NCI-H446 (cell line): ENCODE measurements at places on chromosomes 7 and 10.

- DNase-seq, result peak; percentile 9
Observed at GRCh38 chr7:86643561-86644281, at the start of gene GRM3. Gene GRM3 (plus strand): TSS chr7:86643909. CDS start chr7:86765146, 121,237 bp downstream.

DNA sequence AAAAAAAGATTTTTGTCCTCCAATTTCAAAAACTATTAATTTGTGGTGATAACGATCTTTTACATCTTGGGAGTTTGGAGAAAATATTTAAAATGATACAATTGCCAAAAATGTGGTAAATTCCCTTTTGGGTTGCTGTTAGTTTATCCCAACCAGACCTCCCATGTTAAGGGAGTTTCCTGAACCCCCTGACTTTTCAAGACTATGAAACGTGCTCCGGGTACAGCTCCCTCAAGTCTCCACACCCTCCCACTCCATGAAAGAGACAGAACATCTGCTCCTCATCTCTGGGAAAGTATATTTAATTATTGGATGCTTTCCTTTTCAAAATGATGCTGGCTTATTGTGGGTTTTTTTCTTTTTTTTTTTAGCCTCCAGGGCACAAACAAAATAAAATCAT is 534.6 kb upstream of the NRP1 start:
- DNase-seq, result no peak

GRCh38 chr10:77782328-77783061 is 144.1 kb downstream of the DLG5 start:
- DNase-seq, result no peak

GRCh38 chr7:4043988-4044387 is 638.1 kb upstream of the FOXK1 start:
- DNase-seq, result no peak

- DNase-seq, result no peak
Observed at GRCh38 chr10:14047431-14047830, 283.3 kb downstream of the FRMD4A start.

DNA sequence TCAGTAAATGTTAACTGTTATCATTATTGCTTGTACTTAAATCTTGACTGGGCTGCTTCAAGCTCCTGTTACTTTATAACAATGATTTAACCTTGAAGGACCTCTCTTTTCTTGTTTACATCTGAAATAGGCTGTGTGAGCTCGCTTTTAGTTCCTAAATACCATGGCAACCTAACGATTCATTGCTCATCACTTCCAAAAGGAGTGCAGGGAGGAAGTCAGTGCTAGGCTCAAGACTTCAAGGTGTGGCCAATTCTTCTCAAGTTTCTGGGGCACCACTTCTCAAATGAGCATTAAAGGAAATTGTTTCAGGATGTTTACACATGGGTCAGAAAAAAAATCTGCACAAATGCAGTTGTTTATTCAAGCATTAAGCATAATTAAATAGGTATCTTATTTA is 284.2 kb downstream of the MTERF1 start:
- DNase-seq, result no peak

DNA sequence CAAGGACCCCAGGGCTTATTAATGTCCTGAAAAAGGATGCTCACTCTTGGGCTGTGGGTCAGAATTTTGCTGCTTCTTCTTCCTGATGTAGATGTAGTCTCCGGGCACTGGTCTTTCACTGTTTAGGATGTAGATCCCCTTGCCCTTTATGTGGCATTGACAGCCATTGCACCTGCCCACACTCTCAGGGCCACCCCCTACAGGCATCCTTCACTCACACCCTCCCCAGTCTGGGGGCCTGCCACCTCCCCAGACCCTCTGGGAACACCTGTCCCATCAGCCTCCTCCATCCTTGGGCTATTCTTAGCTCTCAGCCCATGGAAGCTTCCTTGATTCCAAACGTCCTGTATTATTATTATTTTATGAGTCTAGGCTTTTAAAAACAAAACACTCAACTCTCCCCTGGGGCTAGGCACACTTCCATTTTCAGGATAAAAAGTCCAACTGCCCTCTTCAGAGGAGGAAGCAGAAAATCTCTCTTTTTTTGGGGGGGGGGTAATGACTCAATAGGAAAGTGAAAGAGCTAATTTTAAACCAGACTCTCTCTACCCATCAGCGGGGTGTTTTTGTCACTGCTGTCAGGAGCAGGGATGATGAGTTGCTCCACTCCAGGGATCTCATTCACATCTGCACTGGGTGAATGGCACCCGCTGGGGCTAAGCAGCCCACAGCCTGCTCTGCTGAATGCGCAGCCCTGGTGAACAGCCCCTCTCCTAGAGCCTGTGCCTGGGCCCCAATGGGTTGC is 11.5 kb upstream of the KLRG2 start:
- no peak for DNase-seq

DNA sequence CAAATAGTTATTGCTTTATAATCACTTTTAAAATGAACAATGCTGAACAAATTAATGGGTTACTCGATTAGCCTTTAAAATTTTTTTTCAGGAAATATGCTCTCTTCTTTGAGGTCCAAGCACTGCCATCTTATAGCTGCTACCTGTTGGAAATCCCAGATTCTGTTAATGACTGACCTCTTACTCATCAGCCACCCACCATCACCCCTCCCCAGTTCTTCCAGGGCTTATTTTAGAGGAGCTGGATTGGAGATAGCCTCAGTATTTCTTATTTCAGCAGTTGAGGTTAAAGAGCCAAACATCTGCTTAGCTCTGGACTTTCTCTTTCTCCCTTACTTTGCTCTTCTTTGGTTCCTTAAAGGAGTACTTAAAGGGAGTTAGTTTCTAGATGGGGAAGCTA is 420.0 kb downstream of the EXOC4 start:
- DNase-seq, result no peak

GRCh38 chr10:30583778-30584415 is 45.7 kb downstream of the LYZL2 start:
- DNase-seq, result no peak
